ENCODE measurements at places on chromosomes 6 and 20.
A peak's percentile ranks its signal among the peaks of the same experiment; 100 is the strongest.

DNA sequence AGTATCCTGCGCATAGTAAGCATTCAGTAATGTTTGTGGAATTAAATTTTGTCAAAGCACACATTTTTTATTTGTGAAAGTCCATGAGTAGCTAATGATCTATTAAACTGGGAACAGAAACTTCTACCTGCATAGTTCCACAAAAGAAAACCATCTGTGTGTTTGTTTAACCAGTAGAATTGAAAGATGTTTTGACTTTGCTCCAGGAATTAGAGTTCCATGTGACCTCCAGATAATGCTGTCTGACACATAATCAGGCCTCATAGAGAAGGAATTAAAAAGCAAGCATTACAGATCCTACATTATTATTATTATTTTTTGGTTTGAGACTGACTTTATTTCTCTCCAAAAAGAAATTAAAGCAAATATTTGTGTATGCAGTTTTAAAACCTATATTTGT lies 126.5 kb downstream of the PACRG start:
- no peak for DNase-seq

GRCh38 chr20:3560578-3560977 lies 89.8 kb downstream of the ATRN start:
- DNase-seq = no peak

- no peak for DNase-seq
Measured at GRCh38 chr6:34705241-34705640, 8.7 kb upstream of the ILRUN start.

DNA sequence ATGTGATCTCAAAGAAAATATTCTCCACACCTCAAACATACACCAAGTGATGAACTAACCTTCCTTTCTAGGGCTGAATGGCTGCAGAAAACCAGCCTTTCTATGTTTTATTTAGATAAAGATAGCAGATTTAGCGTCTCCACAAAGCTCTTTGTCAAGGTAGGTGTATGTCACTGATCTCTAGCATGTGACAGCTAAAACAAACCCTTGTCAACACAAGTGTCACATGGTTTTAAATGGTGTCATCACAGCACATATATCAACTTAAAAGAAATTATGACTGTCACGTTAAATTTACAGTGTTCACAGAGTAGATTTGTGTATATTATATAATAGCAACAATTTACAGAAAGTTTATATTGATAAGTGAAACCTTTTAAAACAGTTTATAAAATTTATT lies 58.3 kb downstream of the TENT5A start:
- DNase-seq = no peak

DNA sequence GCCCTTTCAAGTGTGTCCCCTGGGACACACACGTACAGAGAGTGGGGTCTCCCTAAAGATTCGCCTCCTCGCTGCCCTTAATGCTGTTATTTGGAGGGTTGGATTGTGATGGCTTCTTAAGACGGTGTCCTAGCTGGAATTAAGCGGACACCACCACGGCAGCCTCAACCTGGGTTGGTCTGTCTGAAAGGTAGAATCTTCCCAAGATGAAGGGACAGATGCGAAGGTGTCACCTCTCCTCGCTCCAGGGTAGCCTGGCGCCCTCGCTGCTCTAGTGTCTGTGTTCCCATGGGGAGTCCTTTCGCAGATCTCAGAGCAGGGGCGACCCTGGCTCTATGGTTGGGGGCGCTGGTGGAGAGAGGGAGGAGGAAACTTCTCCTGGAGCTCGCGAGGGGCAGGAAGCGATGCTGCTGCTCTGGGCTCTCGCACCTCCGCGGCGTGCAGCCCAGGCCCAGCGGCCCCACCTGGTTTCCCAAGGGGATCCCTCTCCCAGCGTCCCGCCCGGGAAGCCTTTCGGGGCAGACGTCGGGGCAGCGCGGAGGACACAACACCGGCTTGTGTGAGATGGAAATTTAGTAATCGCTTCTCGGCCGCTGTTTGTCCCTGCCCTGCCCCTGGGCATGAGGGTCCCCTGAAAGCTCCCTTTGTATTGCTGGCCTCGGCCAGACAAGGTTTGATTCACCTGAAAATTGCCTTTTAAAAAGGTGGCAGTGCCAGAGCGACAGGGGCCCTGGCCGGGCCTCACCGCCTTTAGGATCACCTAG lies 1.7 kb downstream of the RSPO3 start:
- no peak for DNase-seq

DNA sequence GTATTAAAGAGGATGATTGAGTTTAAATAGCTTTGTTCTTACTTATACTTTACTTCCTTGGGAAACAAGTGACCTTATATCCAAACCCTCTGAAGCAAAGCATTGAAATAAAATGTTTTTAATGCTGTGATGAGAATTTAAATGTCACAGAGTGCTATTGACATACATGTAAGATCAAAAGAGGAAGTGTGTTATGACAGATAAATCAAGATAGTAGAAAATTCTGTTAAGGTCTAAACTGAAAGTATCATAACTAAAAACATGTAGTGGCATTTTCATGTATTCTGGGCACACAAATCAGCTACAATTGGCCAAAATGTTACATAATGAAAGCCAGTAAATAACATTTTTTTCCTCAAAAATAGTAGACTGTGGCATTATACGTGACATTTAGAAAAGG lies 318.0 kb downstream of the GRIK2 start:
- DNase-seq = no peak

- DNase-seq = no peak
Measured at GRCh38 chr6:69578361-69578890, 218.4 kb downstream of the LMBRD1 start.

DNA sequence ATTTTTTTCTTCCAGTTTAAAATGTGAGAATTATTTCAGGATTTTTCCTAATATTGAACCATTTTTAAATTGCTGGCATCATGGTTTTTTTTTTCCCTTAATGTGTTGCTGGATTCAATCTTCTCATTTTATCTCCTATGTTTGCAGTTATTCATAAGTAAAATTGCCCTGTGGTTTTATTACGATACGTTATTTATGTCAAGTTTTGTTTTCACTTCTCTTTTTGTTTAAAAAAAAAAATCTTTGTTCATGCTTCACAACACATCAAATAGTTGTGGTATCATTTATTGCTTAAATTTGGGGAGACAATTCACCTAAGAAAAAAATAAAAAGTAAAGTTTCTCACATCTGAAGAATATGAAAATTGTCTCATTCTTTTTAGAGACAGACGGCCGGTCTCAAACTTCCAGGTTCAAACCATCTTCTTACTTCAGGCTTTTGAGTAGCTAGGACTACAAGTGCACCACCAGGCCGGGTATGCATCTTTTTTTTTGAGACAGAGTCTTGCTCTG lies 239.3 kb upstream of the ID4 start:
- no peak for DNase-seq

DNA sequence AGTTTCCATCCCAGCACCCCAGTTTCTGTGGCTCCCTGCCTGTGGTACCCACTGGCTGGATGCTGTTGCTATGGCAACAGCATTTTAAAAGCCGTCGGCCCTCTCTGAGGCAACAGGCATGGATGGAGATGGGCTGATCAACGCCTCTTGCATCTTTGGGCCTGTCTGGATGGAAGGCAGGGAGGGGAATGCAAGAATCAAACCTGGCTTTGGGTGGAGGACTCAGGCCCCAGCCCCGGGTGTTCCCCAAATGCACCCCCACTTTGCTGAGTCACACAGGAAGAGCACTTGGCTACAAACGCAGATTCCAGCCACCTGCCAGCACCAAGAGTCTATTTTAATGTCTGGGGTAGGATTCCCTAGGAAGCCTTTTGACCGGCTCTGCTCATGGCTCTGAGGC lies 45.7 kb upstream of the TGM2 start:
- DNase-seq = no peak

DNA sequence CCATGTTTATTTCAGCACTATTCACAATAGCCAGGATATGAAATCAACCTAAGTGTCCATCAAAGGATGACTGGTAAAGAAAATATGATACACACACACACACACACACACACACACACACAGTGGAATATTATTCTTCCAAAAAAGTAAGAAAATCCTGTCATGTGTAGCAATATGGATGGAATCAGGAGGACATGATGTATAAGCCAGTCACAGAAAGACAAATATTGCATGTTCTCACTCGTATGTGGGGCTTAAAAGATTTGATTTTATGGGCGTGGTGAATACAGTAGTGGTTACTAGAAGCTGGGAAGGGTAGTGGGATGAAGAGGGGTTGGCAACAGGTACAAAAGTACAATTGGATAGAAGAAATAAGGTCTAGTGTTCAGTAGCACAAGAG lies 207.0 kb upstream of the PRDM1 start:
- DNase-seq = no peak

GRCh38 chr6:129476810-129477209 lies 233.2 kb downstream of the ARHGAP18 start:
- no peak for DNase-seq

DNA sequence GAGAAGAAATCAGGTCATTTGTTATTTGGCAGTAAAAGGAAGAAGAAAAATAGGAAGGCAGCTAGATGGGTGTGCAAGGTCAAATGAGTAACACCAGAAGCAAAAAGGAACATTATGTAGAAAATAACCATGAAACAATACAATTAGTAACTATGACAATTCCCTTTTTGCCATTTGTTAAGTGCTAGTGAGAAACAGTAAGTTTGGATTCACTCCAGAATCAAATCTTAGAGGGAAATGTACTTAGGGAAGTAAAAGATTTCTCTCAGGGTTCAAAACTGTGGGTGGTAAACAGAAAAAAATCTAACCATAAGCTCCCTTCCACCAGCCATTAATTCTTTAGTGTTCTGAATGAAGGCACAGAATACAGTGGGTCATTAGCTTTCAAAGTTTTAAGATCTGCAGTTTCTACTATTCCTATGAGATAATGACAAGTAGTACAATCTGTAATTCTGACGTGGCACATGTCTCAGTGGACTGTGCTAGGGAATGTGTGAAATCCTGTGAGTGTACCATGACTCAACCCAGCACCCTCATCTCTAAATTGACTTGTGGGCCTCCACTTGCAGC lies 17.1 kb downstream of the REPS1 start:
- DNase-seq = peak; percentile 61

- peak; percentile 43 for DNase-seq
Measured at GRCh38 chr20:3753098-3753497, 14.5 kb downstream of the ADISSP start.

DNA sequence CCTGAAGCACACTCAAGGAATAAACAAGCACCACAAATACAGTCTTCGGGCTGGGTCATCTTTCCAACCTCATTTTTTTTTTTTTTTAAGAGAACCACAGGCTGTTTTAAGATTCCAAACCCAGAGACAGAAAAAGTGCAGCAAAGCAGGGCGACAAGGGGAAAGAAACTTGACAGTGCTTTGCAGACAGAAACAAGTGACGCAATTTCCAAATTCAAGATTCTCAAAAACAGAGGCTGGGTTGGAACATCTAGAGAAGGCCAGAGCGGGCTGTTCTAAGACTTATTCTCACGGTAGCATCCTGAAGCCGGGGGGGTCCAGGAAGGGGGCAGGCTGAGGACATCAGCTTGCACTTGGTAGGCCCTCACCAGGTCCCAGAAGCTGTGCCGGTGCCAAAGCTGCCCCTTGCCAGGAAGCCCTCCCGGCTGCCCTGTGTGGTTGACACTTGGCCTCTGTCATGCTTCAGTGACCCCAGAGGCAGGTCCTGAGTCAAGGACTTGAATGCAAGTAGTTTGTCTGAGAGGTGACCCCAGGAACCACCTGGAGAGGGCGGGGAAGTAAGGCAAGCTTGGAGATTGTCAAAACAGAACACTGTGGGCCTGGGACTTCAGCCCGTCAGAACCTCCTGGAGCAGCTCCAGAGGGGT lies 50.5 kb downstream of the BMP7 start:
- no peak for DNase-seq

DNA sequence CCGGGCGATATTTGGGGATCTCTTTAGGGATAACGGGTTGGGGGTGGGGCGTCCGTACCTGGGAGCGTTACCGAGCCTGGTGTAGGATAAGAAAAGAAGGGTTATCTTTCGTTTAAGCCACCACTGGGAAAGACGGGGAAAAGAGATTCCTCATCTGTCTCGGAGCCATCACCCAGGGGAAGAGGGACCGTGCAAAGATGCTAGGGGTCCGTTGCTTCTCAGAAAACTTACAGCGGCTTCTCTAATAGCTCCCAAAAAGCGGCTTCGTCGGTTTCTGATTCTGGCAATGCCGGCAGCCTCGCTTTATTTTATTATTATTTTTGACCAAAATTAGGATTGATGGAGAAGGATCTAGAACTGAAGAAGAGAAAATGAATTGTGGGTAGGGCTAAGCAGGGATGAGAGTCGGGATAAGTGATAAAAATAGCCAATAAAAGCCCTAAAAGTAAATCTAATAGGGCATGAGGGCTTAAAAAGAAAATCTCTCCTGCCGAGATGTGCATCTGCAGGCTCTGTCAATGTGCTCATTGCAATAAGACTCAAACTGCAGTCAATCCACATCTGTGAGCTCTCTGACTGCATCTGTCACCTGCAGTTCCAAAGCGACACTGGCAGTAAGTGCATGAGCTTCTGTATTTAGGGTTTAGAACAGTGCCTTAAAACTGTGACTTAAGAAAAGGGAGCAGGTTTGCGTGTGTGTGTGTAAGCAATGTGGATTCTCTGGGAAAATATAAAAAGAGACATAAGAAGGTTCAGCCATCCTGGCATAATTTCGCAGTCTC lies 801 bp downstream of the TBPL1 start:
- DNase-seq = no peak

- DNase-seq = no peak
Measured at GRCh38 chr20:17940224-17940971, 28.2 kb downstream of the SNX5 start.

GRCh38 chr6:27472182-27472616 lies 706 bp downstream of the ZNF184 start:
- peak; percentile 41 for DNase-seq

- DNase-seq = no peak
Measured at GRCh38 chr6:162706232-162706631, 21.3 kb downstream of the PRKN start.

DNA sequence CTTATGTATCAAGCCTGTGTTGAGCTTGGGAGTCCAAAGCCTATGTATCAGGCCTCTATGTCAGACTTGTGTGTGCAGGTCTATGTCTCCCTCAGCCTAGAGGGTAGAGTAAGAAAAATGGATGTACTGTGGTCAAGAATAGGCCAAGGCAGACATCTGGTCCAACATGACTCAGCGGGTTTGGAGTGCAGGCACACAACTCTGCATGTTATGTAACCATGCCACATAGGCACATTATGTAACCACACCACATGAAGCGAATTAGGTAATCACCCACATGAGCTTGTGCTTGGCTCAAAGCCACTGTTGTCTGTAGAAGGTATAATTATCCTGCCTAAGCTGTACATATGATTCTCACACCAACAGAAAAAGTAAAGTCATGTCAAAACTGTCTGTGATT lies 1190.5 kb upstream of the EYS start:
- DNase-seq = no peak

DNA sequence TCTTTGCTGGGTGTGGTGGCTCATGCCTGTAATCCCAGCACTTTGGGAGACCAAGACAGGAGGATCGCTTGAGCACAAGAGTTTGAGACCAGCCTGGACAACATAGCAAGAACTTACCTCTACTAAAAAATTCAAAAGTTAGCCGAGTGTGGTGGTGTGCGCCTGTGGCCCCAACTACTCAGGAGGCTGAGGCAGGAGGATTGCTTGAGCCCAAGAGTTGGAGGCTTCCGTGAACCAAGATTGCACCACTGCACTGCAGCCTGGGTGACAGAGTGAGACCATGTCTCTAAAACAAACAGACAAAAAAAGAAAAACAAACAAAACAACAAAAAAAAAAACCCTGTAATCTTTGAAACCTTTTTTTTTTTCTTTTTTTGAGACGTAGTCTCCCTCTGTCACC lies 67.5 kb downstream of the CAP2 start:
- no peak for DNase-seq

- DNase-seq = no peak
Measured at GRCh38 chr20:19483309-19483708, 270.9 kb downstream of the SLC24A3 start.

GRCh38 chr6:31125162-31125561 lies 4.9 kb upstream of the CDSN start:
- no peak for DNase-seq

GRCh38 chr6:144216668-144217218 lies 66.4 kb downstream of the STX11 start:
- DNase-seq = no peak
